ENCODE measurements at places on chromosomes 3 and 15.
A peak's percentile ranks its signal among the peaks of the same experiment; 100 is the strongest.

GRCh38 chr3:49899815-49900214, 3.9 kb downstream of the MST1R start:
- peak; percentile 14 for DNase-seq

DNA sequence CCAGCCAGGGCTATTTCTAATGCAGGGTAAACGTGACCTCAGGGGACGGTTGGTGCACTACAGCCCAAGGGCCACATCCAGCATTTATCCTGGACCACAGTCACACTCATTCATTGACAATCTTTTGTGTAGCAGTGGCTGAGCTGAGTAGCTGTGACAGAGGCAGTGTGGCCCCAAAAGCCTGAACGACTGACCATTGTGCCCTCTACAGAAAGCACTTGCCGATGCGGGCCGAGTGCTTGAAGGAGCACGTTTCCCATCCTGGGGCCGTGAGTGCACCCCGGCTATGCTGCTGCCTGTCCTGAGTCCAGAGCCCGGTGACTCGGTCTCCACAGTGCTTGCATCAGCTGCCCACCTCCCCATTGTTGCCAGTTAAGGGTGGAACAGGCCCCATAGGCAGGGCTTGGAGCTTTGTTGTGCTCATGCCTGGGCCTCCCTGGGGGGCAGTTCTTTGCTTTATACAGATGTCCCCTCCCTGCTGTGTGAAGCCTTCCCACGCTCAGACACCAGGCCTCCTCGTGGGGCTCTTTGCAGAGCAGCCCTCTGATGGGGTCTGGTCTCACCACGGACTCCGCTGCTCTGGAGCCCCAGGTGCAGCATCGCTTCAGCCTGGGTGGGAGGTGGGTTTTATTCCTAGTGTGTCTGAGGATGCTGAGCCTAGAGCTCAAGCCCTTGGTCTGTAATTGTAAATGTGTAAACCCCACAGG, 13.0 kb upstream of the SNRPA1 start:
- no peak for DNase-seq

GRCh38 chr3:97835761-97836160, 13.9 kb downstream of the CRYBG3 start:
- DNase-seq = no peak

GRCh38 chr3:64094713-64095079, 71.4 kb upstream of the PSMD6 start:
- no peak for DNase-seq

DNA sequence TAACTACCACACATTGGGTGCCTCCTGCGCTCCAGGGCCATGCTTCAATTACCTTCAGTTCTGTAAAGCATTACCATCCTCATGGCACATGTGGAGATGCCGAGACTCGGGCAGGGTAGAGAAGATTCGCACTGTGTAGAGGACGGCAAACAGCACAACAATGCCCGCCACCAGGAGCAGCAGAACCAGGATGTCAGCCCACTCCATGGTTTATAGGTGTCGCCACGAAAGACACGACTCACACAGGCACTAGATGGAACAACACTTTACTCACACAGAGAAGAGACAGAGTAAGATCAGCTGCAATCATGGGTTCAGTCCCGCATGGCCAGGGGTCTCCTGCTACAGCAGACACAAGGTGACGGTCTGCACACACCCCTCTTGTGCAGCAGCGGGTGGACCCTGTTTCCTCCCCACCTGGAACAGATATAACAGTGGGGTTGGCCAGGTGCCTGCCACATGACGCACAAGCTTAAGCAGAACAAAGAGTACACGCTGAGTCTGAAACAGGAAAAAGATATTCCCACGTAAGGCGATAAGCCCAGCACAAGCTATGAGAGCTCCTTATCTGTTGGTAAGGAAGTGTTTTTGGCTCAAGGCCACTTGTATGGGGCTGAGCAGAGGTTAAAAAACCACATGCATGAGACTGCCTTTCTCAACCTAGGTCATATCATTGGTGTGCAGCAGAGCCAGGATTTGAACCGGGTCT, 2.5 kb upstream of the TBC1D21 start:
- DNase-seq = no peak

- DNase-seq = peak; percentile 70
These were observed 13.4 kb upstream of the FAM98B start for GRCh38 chr15:38440353-38441129.

- no peak for DNase-seq
These were observed 58.8 kb downstream of the AMOTL2 start for GRCh38 chr3:134315286-134316106.

DNA sequence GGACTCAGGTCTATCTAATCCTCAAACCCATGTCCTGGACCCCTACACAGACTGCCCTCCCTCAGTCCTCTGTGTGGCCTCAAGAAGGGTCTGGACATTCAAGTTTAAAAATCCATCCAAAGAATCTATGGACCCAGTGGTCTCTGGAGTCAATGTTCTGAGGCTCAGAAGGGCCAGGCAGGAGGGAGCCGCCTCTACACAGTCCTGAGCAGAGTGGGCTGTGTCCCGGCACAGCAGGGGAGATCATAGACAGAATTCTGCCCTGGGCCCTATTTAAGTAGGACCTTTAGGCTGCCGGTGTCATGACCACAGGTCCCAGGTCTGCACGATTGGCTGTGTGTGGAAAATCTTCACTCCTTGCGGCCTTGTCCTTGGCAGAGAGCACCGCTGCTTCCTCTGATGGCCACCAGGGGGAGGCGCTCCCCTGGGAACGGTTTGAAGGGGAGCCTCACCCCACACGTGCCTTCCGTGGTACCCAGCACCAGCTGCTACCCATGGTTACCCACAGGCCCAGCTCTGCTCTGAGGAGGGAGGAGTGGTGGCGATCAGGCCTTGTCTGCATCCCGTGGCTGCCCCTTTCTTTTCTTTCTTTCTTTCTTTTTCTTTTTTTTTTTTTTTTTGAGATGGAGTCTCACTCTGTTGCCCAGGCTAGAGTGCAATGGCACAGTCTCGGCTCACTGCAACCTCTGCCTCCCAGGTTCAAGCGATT, 37.9 kb downstream of the CHRD start:
- peak; percentile 13 for DNase-seq

DNA sequence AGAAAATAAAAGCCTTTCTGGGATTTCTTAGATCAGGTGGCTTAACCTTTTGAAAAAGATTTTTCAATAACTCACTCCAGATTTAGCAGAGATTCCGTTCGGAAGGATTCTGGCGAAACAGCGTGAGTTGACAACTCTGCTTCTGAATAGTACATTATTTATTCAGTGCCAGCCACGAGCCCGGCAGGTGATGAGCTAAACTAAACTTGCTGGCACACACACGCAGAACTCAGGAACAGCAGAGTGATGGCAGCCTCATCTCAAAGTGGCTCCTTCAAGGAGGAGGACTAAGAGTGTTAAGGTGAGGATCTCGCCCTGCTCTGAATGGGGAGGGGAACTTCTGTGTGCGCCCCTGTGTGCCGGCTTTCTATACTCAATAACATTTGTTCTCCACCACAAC, 114.3 kb downstream of the FAM43A start:
- DNase-seq = no peak

DNA sequence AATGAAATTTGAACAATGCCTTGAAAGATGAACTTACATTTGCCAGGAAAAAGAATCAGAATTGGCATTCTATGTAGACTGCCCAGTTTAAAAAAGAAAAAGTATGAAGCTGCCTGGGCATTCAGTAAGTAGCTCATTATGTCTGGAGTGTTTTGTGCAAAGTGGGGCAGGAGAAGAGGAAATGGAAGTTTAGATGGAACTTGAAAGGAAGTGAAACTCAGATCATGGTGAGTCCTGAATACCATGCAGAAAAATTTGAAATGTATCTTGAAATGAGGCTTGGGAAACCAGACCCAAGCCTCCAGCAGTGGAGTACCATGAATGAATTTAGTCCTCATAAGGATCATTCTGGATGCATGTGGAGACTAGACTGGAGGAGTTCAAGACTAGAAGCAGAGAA, 4.8 kb upstream of the MORC1 start:
- DNase-seq = no peak

GRCh38 chr15:74156678-74157411, 16.7 kb upstream of the ISLR start:
- no peak for DNase-seq

DNA sequence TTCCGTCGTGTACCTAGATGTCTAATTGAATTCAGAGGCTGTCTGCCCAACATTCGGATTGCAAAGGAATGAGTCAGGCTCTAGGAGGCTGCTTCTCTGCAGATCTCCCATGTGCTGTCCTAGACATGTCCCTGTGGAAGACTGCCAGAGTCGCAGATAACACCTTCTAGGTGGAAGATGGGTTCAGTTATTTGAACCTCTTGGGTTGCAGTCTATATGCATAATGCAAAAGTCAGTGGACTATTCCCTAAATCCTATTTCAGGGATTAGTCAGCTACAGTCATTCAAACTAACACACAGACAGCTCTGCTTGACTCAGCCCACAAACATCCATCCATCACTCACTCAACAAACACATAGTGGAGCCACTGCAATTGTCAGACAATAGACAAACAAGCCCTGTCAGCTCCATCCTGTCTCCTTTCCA, 300.0 kb upstream of the CTNNB1 start:
- DNase-seq = no peak

- DNase-seq = no peak
These were observed 38.0 kb upstream of the TKT start for GRCh38 chr3:53293867-53294266.

DNA sequence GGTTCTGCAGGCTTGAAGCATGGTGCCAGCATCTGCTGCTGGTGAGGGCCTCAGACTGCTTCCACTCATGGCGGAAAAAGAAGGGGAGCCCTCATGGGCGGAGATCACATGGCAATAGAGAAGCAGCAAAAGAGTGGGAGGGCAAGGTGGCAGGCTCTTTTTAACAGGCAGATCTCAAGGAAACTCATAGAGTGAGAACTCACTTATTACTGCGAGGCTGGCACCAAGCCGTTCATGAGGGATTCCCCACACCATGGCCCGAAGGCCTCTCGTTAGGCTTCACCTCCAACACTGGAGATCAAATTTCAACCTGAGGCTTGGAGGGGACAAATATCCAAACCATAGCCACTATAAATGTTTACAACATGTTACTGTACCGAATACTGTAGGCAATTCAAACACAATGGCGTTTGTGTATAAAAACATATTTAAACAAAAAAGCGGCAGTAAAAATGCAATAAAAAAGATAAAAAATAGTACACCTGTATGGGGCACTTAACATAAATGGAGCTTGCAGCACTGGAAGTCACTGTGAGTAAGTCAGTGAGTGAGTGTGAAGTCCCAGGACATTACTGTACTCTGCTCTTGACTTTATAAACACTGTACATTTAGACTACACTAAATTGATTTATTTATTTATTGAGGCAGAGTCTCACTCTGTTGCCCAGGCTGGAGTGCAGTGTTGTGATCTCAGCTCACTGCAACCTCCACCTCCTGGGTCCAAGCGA, 18.8 kb upstream of the MOBP start:
- DNase-seq = no peak

DNA sequence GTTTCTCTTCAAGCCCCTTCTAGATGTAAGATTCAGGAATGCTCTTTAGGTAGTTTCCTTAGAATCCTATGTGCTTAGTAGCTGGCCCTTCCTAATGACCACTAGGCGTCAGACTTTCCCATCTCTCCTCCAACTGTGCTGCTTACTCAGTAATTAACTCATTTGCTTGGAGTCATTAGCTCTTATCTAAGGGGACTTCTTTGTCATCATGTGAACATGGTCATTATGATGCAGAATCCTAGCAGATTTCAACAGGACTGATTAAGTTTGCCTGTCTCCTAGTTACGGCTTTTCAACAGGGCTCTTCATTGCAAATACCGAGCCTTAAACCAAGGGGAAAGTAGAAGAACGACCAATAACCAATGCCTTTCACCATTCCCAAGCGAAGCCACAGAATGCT, 46.4 kb downstream of the GJD2 start:
- peak; percentile 51 for DNase-seq

DNA sequence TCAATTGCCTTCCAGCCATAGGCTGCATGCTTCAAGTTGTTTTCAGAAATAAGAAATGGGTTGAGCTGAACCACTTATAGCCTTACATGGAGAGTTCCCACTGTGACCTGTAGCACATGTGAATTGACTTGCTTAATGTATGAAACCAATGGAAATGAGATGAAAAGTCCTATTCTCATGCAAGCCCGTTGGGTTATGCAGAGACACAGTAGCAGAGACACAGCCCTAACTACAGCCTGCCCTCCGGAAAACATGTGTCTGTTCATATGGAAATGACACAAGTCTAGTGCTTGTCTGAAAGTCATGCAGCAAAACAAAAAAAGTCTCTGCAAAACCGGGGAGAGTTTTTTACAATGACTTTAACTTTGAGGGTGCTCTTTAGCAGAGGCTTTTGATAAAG, 14.5 kb downstream of the HIGD2B start:
- DNase-seq = no peak

GRCh38 chr3:155069729-155070128, 10.4 kb upstream of the MME start:
- no peak for DNase-seq

- DNase-seq = no peak
These were observed 61.2 kb upstream of the PTX3 start for GRCh38 chr3:157375342-157375986.

GRCh38 chr15:38190501-38190900, 62.1 kb upstream of the SPRED1 start:
- no peak for DNase-seq

DNA sequence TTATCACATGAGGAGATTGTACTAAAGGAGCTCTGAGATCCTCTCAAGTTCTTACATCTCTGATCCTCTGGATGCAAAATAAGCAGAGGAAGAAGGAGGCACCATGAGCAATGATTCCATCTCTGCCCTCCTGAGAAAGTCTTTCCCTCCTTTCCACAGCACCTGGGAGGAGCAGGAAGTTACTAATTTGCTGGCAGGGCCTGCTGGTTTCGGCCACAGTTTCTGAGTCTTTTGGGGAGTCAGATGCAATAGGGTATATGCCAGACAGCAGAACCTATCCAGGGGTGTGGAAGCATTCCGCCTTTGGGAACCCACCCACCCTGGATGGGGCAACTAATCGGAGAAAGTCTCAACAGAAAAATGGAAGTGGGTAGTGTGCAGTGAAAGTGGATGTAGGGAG, 38.5 kb upstream of the SPTSSB start:
- no peak for DNase-seq

DNA sequence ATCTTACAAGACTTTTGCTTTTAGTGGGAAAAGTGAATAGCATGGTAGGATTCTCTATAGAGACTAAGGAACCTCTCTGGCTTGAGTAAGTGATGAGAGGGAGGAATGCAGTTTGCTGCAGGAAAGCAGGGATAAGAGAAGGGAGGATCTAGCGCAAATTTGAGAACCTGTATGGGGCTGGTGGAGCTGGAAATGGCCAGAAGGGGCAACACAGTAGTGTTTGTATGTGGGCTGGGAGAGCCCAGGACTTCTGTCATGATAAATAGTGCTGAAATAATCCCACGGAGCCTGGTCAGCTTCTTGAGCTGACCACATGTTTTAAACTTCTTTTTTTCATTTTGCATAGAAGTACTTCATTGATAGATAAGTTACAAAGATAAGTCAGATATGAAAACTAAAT, 11.2 kb upstream of the SHC4 start:
- DNase-seq = no peak

DNA sequence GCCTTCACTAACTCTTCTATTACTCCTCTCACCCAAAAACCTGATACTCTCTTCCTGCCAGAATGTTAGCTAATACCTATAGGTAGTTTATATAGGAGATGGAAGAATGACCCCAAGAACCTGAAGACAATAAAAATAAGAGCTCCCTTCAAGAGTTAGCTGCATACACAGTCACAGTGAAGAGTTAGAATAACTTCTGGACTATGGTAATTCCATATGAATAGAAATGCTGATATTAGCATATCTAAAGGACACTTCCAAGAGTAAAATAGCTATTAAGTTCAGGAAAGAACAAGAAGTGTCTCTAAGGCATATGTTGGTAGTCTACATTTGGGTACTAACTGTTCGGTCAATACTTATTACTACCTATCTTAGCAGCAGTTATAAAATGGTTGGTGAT, 134.2 kb downstream of the VGLL3 start:
- DNase-seq = no peak

- DNase-seq = no peak
These were observed 54.4 kb upstream of the LRRFIP2 start for GRCh38 chr3:37228749-37229148.

Measured in NCI-H524 treated with DMSO at 0.1 percent for 48 hours (cell line).